ENCODE measurements at places on chromosomes 11 and 22.

- no peak for DNase-seq
Measured at GRCh38 chr11:76622493-76623094, 48.0 kb downstream of the LRRC32 start.

DNA sequence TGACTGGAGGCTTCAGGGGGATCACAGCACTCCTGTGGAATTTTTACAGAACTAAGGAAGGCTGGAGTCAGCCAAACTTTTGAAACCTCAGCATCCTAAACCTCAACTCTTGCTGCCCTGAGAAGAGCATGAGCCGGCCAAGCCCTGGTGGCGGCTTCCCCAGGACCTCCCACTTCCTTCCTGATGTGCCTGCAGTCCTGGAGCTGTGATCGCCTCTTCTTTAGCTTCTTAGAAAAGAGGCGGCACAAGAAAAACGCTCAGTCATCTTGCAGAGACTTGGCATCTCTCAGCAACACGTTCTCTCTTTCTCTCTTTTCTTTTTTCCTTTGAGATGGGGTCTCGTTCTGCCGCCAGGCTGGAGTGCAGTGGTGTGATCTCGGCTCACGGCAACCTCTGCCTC, 40.4 kb upstream of the AMPD3 start:
- no peak for DNase-seq

DNA sequence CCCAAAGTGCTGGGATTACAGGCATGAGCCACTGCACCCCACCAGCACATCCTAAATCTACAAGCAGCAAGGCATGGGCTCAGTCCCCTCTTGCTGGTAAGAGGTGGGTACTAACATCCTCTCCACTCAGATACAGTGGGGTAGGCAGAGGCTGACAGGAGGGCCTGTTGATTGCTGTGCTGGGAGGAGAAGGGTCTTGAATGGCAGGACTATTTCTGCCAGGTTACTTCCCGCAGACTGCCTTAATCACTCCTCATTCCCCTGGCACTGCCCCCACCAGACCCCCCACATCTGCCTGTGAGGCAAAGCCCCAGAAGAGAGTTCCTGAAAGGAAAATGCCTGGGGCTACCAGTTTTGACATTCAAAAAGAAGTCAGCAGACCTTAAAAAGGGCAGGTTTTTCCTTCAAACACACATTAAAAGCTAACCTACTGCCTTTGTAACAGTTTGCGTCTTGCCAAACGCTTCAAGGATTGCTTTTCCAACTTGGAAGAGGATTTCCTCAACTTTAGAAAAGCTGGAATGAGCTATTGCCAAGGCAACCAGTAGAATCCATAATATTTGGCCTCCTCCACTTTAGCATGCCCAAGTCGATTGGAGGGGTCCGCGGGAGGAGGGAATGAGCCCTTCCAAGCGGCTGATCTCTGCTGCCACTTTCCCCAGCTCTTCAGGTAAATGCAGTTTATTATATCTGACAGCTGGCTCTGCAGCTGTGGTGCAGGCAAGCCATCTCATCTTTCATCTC, 62.0 kb downstream of the FDX1 start:
- no peak for DNase-seq

DNA sequence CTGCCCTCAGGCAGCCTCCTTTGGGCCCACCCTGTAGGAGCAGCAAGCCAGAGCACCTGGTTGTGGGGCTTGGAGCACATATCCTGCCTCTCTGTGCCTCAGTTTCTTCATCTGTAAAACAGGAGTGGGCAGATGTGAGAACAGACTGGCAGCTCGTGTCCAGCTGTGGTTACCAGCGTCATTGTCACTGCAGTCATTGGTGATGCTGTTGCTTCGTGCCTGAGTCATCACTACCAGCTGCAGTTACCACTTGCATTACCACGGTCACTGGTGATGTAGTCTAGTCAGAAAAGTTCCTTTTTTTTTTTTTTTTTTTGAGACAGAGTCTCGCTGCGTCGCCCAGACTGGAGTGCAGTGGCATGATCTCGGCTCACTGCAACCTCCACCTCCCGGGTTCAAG, 20.4 kb downstream of the RSPH14 start:
- no peak for DNase-seq

GRCh38 chr11:62152245-62153086, 28.7 kb downstream of the INCENP start:
- no peak for DNase-seq

GRCh38 chr11:103164093-103164796, 55.0 kb downstream of the DYNC2H1 start:
- DNase-seq, result no peak

Measured in NCI-H1436 (cell line).